ENCODE measurements at places on chromosomes 5 and 9.

DNA sequence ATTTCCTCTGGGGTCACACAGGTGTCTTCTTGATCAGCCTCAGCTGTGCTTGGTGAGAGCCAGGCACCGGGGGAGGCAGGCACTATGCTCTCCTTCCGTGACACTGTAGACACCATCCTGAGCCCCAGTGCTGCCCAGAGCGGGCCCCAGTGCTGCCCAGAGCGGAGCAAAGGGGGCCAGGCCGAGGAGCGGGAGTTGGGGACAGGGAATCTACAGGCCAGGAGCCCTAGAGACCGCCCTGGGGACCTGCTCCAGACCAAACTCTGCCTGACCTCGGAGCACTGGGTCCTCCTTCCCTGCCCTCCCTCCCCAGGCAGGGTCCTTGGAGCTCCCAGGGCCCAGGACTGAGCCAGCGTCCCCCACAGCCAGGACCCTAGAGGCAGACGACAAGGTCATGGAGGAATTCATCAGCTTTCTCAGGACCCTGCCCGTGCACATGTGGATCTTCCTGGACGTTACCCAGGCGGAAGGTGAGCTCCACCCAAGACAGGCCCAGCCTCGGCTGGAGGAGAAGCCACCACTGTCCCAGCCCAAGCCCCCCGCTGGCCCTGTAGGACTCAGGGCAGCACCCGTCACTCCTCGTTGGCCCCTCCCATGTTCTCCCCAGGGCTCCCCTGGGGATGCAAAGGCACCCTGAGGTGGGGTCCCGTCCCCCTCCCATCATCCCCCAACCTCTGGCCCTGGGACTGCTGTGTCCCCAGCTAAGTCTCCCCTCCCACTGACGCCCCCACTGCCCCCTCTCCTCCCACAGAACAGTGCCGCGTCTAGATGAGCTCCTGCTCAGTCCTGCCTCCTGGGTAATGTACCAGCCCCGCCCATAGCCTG is 30.2 kb downstream of the PAEP start:
- DNase-seq, result no peak

GRCh38 chr5:27316271-27316650 is 277.9 kb upstream of the CDH9 start:
- no peak for DNase-seq

- DNase-seq, result no peak
Measured at GRCh38 chr9:28212979-28213378, 639.7 kb upstream of the C9orf72 start.

GRCh38 chr5:167458412-167458811 is 833.0 kb upstream of the WWC1 start:
- no peak for DNase-seq

GRCh38 chr5:150585781-150586341 is 54.6 kb upstream of the SYNPO start:
- no peak for DNase-seq

- DNase-seq, result no peak
Measured at GRCh38 chr5:172715421-172715780, 55.6 kb downstream of the DUSP1 start.

DNA sequence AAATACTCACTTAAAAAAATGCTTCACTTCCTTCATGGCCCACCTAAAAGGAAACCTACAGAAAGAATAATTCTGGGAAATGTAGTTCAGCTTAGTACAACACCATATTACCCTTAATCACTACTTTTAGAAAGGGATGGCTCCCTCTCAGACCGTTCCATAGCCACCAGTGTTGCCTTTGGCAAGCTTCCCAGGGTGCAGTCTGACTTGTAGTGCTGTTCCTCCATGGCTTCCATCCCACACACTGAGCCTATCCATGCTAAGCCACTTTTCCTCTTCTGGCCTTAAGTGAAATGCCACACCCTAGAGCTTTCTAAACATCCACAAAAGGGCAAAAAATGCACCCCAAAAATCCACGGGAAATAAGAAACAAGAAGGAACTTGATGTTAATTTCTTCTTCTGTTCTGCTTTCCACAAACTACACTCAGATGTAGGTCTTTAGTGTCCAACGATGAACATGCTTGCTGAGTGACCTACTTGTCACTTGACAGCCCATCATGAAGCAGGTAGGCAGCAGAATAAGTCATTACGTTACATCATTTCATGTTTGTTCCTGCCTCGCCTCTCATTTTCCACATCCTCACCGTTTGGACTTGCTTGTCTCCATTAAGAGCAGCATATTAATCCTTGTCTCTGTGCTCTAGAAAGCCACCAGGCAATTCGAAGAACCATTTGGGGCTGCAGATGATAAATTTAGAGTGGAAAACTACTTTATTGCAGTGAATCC is 391.1 kb upstream of the GRAMD2B start:
- DNase-seq, result no peak

DNA sequence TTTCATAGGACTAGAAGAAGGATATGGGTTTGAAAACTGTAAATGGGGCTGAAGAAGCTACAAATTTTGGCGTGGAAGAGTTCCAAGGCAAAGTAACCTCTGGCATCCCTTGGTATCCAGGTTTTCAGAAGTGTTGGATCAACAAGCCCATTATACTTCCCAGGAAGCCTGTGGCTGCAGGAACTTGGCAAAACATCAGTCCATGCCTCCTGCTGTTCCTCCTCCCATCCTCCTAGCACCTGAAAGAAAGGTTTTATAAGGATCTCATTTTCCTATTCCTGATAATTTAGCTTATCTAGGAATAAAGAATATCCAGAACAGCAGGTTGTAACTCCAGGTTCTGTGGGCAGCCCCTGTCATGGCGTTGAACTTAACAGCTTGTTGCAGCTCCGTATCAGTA is 72.5 kb upstream of the LPAR1 start:
- DNase-seq, result no peak

DNA sequence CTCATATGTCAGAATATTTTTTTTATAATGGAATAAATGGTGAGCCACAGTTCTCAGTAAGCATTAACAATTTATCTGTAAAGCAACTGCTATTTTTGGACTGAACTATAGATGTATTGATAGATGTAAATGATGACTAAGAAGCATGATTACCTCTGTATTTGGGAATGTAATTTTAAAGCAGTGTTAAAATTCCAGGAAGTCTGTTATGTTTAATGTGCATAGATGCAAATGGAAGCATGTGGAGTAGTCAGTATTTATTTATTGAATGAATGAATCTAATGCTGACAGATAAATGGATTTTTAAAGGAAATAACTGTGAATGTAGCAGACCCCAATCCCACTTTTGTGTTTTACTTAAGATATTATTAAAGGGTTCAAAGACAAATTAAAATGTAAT is 95.0 kb downstream of the ATG10 start:
- no peak for DNase-seq

- no peak for DNase-seq
Measured at GRCh38 chr5:37111426-37112382, 137.5 kb downstream of the CPLANE1 start.

DNA sequence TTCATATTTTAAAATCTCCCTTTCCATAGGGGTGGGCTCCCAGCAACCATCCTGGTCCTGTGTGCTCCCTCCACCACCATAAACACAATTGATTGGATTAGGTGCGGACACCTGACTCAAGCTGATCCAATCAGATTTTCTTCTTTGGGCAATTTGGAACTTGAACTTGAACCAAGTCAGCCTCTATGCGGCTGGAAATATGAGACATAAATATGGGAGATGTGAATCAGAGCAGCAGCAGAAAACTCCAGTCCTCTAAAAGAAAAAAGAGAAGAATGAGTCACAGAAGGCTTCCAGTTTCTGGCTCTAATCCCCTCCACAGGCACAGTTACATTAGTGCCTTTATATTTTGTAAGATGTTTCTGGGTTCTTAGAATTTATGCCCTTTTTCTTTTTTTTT is 306.6 kb downstream of the MLLT3 start:
- DNase-seq, result no peak

DNA sequence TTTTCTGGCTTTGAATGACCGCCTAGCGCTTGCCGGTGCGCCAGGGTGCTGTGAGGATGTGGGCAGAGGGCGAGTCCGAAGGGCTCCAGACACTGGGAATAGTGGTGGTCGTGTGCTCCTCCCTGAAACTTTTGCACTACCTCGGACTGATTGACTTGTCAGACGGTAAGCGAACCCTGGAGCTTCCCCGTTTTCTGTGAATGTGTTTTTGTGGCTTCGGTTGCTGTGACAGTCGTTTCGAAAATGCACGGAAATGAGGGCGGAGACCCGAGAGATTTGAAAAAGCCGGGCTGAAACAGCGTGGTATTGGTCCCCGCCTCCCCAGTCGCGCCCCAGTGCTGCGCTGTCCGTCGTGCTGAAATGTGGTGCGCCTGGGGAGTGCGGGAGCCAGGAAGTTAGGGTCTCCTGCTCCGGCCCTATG is 102.5 kb upstream of the GABRP start:
- peak; percentile 62 for DNase-seq

DNA sequence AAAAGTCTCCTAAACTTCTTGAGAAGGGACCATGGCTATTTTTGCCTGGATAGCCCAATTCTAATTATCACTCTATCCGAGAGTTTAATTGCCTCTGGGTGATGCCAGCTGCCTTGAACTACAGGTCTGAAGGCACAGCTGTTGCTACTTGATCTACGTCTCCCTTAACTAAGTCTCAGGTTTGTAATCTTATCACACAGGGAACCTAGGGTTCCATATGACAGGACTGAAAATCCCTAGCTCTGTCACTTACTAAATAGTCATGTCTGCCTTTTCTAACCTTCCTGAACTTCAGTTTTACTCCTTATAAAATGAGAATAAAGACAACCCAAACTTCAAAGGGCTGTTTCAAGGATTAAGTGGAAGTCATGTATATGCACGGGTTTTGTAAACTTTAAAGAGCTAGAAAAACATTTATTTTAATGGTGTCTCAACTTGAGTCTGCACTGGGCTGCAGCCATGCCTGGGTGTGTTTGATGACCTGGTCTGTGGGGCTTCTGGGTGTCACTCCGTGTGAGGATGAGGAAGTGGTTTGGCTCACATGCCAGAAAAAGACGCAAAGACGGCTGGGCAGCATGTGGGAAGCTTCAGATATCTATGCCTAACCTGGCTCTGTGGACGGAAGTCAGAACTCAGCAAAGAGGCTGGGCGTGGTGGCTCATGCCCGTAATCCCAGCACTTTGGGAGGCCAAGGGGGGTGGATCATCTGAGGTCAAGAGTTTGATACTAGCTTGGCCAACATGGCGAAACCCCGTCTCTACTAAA is 129.3 kb upstream of the SLC44A1 start:
- DNase-seq, result no peak

Measured in renal cortex interstitium (tissue), 15 donors.